Cardiac muscle cell (in vitro differentiated cells and primary cell): ENCODE measurements at places on chromosomes 3 and 15.

GRCh38 chr3:183513046-183513706 is 42.3 kb downstream of the KLHL6 start:
- no peak for DNase-seq

GRCh38 chr3:16477056-16477455 is 36.4 kb downstream of the RFTN1 start:
- no peak for DNase-seq

- DNase-seq: no peak
Measured at GRCh38 chr3:63585927-63586326, 66.5 kb upstream of the SNTN start.

GRCh38 chr3:45488591-45488990 is 100.2 kb downstream of the LARS2 start:
- no peak for DNase-seq

DNA sequence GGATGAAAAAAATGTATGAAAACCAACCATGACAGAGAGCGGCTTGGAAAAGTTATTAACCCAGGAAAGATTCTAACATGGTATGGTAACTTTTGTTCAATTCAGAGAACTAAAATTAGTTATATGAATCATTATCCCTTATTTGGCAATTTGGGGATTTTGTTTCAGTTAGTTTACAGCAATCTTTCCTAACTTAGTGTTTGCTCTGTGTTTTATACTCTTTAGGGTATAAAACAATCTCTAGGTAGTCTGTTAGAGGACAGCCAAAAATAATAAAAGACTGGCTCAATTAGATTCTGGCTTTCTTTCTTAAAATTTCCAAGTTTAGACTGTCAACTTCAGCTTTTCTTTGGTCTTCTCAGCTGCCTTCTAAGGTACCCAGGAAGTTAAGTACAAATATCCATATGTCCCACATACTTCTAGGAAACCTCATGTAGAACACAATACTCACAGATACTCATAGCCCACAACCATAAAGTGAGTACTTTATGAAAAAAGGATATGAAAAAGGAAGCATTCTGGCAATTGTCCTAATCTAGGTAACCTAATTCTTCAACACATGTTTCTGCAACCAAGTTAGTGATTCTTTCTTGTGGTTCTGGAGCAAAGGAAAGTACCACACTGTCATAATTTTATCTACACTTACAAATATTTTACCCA is 849.3 kb downstream of the ROBO1 start:
- peak; percentile 24 for DNase-seq

DNA sequence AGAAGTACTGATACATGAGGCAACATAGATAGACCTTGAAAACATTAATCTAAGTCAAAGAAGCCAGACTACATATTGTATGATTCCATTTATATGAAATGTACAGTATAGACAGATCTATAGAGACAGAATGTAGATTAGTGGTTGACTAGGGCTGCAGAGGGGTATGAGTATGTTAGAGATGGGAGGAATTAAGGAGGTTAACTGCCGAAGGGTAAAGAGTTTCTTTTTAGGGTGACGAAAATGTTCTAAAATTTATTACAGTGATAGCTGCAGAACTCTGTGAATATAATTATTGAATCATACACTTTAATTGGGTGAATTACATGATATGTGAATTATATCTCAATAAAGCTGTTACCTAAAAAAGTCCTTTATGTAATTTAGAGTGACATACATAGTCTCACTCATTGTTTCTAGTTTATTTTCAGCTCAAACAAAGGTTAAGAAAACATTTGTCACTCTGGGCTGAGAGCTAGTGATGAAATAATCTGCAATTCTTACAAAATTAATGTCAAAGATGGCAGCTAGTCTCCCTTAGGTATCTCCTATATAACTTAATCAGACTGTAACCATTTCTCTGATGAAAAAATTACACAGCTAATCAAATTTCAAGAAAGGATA is 61.4 kb downstream of the DENND4A start:
- no peak for DNase-seq

- DNase-seq: peak; percentile 92
Measured at GRCh38 chr3:44125882-44126281, 115.8 kb upstream of the TOPAZ1 start.

GRCh38 chr3:190722181-190722905 is 140.2 kb downstream of the GMNC start:
- no peak for DNase-seq

- no peak for DNase-seq
Measured at GRCh38 chr15:57323299-57323805, 53.0 kb upstream of the CGNL1 start.

DNA sequence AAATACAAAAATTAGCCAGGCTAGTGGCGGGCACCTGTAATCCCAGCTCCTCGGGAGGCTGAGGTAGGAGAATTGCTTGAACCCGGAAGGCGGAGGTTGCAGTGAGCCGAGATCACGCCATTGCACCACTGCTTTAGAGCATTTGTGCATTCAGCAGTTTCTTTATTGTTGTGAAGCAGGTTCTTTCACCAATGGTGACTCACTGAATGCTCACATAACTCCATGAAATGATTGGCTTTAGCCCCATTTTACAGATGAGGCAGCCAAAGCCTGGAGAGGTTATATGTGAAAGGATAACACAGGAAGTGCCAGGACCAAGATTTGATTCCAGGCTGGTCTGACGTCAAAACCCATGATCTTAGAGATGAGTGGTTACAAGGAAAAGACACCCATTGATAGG is 195.2 kb downstream of the SLCO3A1 start:
- no peak for DNase-seq

DNA sequence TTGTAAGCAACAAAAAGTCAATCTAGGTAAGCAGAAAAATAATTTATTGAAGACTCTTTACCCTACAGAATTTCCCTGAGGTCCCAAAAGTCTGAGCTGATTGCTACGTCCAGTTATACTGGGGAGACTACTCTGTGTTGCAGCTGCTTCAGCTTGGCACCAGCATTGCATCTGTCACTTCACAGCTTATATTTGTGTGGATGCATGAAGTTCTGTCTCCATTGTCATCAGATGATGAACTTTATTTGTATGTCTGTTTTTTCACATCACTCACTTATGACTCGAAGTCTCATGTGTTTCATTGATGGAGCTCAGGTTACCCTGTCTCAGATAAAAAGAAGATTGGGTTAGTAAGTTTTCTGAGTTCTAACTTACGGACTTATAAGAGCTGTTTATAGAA is 75.3 kb upstream of the LRRFIP2 start:
- no peak for DNase-seq

- no peak for DNase-seq
Measured at GRCh38 chr15:58203537-58203936, 65.4 kb downstream of the AQP9 start.

GRCh38 chr15:89826671-89827655 is 12.3 kb upstream of the ANPEP start:
- DNase-seq: no peak

GRCh38 chr15:33934396-33934795 is 33.9 kb upstream of the CHRM5 start:
- DNase-seq: no peak

DNA sequence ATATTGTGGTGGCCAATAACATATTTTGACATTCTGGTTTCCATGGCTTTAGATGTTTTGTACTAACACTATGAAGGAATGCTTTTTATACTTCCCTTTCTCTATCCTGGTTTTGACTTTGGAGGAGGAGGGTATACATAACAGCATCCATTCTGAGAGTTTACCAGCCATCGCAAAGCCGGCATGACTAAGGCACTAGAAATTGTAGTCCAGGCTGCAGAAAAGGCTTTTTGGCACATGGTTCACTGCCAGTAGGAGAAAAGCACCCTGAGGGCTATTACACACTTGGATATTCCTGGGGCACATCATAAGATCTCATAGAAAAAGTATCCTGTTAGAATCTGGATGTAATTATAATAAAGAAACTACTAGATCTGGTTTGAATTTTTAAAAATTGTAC is 101.8 kb downstream of the STT3B start:
- DNase-seq: no peak

DNA sequence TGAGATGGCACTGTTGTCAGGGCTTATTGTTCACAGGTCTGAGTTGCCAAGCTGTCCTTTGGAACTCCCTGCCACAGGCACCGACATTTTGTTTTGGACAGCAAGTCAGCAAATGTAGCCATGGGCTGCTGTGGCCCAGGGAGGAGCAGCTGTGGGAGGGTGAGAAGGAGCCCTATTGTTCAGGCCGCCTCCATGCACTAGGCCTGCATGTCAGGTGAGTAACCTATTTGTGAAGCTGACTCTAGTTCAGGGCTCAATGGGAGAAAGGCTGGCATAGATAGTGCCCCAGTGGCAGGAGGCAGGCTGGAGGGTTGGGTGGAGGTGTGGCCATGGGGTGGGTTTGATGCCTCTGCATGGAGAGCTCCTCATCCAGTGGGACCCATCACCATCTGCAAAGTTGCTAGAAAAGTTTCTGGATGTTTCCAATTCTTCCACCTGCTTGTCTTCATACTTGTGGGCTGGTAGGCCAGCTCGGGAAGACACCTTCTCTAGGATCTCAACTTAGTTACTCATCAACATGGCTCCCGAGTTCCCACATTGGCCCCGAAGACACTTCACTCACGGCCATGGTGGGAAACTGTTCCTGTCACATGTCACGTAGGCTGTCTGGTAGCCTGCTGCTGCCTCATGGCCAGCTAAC is 19.5 kb downstream of the AMOTL2 start:
- DNase-seq: no peak

GRCh38 chr3:190709351-190709773 is 153.1 kb downstream of the GMNC start:
- DNase-seq: peak; percentile 29

- peak; percentile 60 for DNase-seq
Measured at GRCh38 chr3:152399374-152399773, 130.6 kb downstream of the MBNL1 start.

DNA sequence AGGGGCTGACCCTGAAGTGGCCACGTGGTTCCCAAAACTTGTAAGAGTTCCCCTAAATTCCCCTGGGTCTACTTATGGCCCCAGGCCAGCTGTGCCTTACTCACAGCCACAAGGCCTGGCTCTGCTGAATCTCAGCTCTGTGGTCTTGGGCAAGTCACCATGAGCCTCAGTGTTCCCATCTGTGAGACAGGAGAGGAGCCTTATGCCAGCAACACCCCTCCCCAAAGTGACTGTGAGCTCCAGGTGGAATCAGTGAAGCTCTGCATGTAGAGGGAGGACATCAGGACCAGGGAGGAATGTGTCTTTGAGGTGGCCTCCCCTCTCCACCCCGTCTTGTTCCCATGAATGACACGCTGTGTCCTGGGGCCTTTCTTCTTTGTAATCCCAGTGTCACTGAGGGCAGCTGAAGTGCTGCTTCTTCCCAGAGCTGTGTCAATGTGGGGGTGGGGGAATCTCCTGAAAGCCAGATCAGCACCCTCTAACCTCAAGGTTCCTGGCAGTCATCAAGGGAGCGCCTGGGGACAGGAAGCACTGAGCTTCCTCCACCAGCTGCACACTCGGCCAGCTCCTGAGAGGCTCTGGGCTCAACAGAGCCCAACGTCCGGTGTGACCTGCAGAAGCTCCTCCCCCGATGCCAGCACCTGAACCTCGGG is 258.9 kb downstream of the UACA start:
- DNase-seq: no peak

DNA sequence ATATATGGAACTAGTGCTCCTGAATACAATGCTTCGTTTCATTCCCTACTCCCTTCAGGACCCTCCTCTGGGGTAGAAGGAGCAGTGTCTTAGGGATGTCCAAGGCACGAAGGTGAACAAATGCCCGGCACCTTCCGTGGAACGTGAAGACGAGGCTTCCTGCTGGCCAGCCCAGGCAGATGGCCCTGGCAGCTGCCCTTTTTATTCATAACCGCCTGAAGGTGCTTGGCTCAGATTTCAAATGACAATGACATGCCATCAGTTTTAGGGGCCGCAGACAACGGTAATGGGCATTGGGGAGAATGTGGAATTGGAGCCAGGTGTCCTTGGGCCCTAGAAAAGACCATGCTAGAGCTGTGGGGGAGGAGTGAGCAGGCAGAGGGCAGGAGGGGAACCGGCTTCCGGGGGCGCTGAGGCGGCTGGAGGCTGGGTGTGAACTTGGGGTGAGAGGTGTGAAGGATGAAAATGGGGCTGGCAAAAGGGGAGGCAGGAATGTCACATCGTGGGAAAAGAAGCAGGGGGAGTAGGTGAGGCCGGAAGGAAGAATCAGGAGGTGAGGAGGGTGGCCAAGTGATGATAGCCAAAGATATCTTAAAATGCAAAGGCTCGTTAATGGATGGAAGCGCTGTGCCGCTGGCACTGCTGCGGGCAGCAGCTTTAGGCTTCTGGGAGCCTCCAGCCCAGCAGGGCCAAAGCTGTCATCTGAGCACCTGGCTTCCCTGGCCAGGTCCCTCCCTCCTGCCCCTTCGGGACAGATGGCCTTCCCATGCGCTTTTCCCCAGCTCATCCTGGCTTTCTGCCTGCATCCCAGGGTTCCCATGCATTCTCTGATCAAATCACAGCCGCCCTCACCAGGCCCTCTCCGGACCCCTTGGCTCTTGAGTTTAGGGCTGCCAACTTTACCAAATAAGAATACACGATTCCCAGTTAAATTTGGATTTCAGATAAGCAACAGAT is 93.7 kb downstream of the TMEM266 start:
- DNase-seq: no peak

DNA sequence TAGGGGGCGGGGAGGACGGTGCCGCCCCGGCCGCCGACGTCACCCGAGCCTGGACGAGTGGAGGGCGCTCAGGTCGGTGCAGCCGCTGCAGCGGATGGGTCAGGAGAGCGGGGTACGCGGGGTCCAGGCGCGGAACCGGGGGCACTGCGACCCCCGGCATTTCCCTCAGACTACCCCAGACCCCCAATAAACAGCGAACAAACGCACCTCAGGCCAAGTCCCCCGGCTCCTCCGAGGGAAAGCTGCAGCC is 78.9 kb downstream of the IQSEC1 start:
- DNase-seq: no peak

- peak; percentile 40 for DNase-seq
Measured at GRCh38 chr3:49158103-49158709, 7.9 kb downstream of the CCDC71 start.

DNA sequence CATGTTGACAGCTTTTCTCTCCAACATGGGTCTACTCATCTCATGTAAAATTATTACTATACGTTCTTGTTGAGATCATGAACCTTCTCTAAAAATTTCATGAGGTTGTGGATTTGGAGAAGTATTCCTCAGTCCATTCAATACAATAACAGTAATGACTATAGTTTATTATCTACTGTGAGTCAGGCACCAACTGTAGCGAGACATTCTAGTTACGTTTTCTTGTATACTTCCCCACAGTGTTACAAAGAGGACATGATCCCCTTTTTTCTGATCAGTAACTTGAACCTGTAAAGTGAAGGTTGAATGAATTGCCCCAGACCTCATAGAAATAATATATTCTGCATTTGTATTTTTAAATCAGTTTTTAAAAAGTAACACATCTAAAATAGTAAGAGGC is 76.4 kb downstream of the AKAP13 start:
- no peak for DNase-seq

- DNase-seq: no peak
Measured at GRCh38 chr3:129018751-129019150, 17.6 kb downstream of the EFCC1 start.

GRCh38 chr15:64905119-64905831 is 6.4 kb upstream of the ANKDD1A start:
- DNase-seq: peak; percentile 83
